NCI-H2171 treated with DMSO at 0.1 percent for 48 hours (cell line): ENCODE measurements at places on chromosomes 4 and X.

- DNase-seq = no peak
Measured at GRCh38 chr4:53912766-53913497, 151.5 kb downstream of the CHIC2 start.

DNA sequence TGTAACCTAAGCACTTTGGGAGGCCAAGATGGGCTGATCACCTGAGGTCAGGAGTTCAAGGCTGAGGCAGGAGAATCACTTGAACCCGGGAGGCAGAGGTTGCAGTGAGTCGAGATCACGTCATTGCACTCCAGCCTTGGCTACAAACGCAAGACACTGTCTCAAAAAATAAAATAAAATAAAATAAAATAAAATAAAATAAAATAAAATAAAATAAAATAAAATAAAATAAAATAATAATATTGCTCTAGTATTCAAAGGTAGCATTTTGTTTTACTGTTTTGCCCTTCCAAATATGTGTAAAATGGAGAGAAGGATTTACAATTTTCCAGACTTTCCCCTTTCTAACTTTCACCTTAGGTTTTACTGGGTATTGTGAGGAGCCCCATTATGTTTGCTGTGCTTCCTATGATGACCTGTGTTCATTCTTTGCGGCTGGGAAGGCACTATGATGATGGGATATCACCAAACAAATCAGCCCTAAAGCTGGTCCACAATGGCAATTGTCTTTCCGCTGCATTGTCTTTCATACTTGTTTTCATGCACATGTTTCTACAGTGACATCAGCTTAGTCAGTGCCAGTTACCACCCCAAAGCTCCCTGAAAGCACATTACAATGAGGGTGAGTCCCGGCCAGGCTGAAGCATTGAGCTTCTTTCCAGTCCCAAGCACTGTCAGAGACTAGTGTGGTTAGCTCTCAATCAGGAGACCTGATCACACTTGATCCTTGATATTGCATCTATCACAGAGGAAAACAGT is 50.8 kb downstream of the DTHD1 start:
- no peak for DNase-seq

GRCh38 chr4:48462363-48462762 is 20.8 kb upstream of the SLC10A4 start:
- DNase-seq = no peak

DNA sequence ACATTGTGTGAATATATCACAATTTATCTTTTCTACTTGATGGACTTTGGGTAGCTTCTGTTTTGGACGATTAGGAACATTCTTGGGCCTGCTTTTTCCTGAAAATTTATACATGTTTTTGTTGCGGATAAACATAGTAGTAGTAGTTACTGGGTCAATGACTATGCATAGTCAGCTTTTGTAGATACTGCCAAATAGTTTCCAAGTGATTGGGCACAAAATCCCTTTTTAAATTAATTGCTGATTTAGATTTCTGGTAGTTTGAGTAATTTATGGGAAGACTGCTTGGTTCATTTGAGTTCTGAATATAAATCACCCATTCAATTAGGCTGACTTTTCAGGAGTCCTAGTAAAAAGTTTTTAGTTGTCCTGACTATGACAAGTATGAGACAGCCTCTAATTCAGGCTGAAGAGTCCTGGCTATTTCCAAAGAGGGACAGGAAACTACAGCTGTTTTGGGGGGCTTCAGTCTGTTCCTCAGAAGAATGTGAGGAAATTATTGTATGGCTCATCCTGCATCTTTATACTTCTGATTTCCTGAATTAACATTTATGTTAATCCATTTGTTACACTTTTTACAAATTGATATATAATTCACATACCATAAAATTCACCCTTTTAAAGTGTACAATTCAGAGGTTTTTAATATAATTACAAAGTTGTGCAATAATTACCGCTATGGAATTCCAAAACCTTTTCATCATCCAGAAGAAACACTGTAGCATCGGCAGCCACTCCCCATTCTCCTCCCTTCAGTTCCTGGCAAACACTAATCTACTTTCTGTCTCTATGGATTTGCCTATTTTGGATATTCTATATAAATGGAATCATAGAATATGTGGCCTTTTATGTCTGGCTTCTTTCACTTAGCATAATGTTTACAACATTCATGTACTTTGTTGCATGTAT is 14.2 kb downstream of the LRP2BP start:
- DNase-seq = no peak

DNA sequence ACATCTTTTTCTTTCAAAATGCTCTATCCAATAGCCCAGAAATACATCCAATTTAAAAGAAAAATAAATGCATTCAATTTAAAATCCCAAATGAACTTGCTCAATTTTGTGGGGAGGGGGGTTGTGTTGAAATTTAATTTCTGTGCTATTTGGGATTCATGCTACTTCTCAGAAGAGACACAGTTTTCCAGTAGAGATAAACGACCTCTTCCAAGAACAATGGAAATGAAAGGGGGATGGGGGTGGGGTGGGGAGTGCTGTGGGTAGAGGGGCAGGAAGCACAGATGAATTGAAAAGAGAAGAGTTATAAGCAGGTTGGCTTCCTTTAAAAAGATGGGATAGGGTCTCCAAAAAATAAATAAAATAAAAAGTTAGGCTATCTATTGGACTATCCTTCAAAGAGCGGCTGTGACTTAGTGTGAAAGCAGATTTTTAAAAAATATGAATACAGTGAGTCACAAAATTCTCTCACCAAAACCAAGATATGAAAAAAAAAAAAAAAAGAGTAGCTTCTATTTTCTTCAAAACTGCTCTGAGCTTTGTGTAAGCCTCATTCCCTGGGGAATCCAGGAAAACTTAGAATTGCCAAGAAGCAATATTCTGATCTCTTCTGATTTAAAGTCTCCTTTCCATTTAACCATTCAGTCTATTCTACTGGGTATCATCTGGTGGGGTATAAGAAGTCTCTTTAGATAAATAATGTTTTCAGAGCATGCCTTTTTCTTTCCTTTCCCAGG is 324.3 kb downstream of the PTTG2 start:
- no peak for DNase-seq

DNA sequence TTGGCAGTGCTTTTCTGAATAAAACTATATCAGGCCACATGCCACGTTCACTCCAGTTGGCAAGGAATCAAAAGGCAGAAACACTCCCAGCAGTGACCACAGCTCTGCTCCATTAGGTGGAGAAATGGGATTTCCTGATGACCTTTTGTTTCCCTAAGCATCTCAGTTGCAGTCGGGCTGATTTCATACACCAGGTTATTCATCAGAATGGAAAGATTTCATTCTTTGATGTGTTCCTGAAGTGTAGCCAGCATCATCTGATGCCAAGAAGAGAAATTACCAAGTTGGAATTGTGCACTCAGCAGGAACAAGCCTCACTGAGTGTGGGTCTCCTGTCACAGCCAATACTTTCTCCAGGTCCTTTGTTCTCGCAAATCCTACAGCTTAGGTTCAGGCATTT is 193.7 kb downstream of the SPATA18 start:
- DNase-seq = no peak

DNA sequence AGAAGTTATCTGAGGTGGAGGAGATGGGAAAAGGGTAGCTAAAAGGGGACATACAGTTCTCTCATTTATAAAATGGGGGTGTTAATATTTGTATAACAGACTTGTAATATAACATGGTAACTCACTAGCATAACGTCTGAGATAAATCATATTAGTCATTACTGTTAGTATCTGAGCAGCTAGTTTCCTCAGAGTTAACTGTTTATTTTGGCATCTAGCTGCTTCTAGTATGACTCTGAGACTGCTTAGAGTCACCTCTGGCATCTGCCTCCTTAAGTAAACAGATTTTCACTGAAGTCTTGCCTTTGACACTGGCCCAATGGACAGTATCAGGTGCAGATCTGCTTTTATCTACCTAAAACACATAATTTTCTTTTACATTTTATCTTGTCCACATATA is 58.1 kb downstream of the SLC30A9 start:
- DNase-seq = no peak
